H4 (cell line): ENCODE measurements at places on chromosomes 6 and 20. TPM values are rescaled to one million over a fixed set of nuclear protein-coding genes. Genes with fewer than 3 reads are reported as not detected.

DNA sequence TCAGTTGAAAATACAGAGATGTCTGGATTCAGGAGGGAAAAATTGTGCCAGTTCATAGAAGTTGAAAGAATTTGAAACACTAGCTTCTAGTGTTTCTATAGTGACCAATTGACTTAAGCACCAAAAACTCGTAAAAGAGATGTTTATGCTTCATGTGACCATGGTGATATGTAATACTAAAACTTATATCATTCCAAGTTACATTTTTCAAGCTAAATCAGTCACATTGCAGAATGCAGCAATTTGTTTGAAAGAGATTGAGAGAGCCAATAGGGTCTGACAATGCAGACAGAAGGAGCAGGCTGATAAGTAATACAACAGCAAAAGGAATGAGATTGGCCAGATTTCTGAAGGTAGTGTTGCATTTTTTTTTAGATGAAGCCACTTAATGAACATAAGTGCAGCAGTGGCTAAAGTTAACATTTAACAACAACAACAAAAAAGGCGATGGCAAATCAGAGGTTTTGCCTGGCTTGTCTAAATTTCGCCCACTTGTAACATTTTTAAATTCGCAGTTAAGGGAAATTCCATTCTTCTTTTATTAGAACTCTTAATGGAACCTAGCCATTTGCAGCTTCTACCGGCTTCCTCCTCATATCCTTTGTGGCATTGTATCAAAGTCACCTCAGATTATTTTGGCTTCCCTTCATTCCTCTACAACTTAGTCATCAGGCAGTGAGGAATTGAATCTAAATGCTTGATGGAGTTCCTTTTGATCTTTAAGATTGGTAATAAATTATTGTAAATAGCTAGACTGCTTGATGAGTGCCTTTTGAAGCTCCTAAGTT, 484.0 kb upstream of the SOX4 start:
- peak; percentile 50 for DNase-seq

GRCh38 chr6:33192105-33192646, at the start of gene COL11A2:
Gene COL11A2 (minus strand): TSS chr6:33192467. CDS start chr6:33192240, 227 bp downstream.
- DNase-seq = no peak

GRCh38 chr6:167090171-167090570, 32.7 kb upstream of the CCR6 start:
- DNase-seq = no peak

DNA sequence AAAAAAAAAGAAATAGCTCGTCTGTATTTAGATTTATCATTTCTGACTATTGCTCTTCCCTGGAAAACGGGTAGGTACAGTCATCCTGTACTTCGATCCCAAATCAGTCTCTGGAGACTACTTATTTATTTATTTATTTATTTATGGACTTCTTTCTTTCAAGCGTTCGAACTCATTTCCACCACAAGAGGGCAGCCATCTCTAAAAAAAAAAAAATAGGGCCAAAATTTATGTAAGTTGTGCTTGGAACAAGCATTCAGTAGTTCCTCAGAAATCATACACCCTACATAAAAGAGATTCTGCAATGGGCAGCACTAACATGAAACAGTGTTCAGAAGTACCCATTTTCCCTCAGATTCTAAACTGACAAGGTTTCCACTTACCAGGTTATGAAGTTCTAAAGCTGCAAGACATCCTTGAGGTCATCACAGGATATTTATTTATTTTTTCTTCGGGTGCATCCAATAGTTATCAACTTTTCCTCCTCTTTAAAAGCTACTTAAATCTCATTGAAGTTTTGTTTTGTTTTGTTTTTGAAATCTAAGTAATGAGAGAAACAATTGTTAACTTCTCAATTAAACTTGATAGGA, 1.9 kb upstream of the BMP2 start:
- DNase-seq = peak; percentile 37

DNA sequence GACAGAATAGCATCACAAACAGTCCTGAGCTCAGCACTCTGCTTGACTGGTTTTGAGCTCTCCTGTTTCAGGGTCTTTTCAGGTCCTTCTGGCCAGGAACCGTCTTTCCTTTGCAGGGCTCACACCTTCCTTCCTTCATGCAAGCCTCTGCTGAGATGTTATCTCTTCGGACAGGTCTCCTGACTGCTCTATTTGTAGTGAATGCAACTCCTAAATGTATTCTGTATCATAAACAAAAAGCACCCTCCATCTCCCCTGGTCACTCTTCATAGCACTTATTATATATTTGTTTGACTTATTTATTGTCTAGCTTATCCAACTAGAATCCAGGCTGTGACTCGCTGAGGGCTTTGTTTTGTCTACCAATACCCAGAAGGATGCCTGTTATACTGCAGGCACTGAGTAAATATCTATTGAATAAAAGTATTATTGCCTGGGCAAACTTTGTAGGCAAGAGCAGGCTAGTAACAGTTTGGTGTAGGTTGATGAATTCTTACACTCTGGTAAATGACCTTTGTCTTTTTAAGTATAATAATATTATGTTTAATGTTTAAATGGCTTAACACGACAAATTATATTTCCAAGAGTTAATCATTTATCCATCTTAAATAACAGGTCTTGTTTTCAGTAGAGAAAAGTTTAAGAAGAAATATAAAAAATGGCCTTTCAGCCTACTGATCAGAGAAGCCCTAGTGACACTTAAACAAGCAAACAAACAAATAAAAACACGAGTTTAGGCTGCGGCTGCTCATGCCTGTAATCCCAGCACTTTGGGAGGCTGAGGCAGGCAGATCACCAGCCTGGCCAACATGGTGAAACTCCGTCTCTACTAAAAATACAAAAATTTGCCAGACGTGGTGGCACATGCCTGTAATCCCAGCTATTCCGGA, 199.7 kb downstream of the BCAS1 start:
- DNase-seq = no peak

DNA sequence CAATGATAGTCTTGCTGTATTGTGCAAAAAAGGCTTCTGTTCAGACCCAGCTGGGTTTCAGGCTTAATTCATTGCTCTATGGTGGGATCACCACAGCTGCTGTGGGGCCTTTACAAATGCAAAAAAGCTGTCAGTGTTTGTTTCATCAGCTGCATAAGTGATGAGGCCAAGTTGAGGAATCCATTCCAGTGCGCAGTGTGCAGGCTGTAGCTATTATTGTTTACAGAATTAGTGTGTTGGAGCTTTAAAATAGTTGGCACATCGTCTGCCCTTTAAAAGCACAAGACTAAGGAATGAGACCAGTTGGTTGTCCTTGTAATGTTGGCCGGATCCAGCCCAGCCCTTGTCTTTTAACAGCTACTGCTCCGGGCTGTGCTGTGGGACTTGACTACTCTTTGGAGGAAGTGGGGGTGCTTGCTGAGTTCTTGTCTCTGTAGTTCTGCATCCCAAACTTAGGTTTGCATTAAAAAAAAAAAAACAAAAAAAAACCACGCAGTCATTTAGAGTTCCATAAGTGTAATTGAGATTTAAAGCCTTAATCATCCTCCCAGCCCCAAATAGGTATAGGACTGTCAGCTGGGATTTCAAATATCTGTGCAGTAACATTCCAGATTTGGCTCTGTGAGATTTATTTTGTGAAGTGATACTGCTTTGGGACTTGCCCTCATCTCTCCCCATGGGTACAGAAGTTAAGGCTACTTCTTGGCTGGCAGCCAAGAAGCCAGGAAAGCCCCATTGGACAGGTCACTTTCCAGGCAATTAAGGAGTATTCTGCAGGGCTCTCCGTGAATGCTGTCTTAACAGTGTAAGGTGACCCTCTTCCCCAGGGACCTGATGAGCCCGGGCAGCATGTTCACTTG, 19.3 kb downstream of the JARID2 start:
- no peak for DNase-seq

- no peak for DNase-seq
Observed at GRCh38 chr20:41116282-41116956, 20.9 kb upstream of the PLCG1 start.

DNA sequence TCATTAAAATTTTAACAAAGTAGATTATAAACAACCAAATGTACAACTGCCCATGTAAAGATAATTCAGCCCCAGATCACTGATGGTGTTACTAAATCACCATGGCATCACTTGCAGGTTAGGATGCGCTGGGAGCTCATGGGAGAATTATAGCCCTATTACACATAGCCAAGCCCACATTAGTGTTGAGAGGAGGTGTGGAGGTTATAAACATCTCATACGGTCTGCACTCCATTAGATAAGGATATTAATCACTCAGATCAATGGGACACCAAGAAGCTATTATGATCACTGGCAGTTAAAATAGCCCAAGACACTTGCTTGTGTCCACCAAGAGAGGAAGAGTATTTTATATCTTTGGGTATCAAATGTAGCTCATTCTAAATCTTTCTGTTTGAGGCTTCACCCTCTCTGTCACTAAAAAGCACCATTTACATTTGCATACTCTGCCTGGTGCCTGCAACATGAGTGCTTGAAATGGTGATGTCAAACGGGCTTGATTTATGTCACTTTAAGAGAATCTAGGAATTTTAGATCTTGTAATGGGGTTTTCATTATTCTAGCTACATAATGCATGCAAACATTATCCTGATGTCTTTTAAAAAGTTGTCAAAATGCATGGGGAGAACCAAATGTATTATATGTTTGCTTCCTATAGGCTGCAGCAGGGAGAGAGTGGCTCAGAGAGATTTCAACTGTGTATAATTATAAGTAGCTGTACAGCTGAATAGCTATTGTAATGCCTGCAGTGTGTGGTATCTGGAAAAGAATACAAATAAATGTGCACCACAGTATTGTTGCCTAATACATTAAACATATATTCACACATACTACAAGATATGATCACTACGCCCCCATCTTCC, 654.1 kb upstream of the MARCKS start:
- no peak for DNase-seq

DNA sequence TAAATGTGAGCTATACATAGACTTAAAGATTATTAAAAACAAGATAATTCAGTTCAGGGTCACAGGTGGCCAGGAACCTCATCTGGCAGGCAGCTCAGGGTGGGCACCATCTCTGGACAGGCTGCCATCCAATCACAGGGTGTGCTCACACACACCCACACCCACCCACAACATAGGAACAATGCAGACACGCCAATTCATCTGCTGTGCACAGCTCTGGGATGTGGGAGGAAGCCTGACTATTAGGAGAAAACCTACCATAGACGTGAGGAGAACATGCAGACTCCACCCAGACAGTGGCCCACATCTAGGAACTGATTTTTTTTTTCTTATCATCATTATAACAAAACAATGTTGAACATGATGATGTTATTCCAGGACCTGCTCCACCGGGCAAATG, 286.7 kb downstream of the PRL start:
- no peak for DNase-seq

DNA sequence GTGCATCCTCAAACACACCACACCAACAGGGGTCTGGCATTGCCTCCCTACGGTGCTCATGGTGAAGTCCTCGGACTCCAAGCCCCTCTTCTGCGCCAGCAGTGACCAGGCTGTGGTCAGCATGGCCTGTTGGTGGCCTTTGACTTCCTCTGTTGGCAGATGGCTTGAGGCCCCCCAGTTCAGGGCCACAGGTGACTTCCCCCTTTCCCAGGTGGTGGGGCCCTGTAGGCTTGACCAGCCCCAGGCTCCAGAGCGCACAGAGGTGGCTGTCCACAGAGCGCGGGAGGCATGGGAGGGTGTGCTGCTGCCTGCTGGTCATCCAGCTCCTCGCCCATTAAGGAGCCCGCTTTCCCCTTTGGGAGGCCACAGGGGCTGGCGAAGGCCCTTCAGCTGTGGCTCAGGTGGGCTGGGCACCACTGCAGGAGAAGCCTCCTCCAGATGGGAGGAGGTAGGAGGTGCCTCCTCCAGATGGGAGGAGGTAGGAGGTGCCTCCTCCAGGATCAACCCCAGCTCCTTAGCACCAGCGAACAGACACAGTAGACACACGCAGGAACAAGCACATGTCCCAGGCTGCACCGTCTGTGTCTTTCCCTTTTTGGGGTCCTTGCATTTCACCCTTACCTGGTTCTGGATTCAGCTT, 52.1 kb upstream of the BHLHE23 start:
- no peak for DNase-seq

DNA sequence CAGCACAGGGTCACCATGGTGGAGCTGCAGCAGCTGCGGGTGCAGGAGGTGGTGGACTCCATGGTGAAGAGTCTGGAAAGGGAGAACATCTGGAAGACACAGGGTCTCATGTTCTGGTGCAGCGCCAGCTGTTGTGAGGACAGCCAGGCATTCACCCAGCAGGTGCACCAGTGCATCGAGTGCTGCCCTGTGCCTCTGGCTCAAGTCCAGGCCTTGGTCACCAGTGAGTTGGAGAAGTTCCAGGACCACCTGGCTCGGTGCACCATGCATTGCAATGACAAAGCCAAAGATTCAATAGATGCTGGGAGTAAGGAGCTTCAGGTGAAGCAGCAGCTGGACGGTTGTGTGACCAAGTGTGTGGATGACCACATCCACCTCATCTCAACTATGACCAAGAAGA, 22.9 kb upstream of the RIPK1 start:
- DNase-seq = no peak

DNA sequence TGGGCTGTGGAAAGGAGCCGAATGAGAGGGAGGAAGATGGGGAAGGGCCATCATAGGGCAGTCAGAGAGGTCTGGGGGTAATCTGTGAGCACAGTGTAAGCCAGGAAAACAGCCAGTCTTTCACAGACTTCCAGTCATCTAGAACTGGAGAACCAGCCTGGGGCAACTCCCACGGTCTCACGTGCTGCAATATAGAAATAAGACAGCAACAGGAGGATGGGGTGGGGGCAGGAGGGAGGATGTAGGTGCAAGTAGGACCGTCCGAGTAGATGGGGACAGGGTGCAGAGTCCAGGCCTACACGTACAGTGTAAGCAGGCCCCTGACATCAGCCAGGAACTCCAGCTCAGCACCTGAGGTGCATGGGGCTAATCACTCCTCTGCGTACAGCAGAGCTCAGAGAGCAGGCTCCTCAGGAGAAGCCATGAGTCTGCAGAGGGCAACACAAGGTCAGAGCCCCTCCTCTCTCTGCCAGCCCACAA, 58.2 kb upstream of the TNFAIP3 start:
- DNase-seq = no peak

- DNase-seq = peak; percentile 14
Observed at GRCh38 chr6:70124882-70125545, 177.9 kb downstream of the COL9A1 start.

DNA sequence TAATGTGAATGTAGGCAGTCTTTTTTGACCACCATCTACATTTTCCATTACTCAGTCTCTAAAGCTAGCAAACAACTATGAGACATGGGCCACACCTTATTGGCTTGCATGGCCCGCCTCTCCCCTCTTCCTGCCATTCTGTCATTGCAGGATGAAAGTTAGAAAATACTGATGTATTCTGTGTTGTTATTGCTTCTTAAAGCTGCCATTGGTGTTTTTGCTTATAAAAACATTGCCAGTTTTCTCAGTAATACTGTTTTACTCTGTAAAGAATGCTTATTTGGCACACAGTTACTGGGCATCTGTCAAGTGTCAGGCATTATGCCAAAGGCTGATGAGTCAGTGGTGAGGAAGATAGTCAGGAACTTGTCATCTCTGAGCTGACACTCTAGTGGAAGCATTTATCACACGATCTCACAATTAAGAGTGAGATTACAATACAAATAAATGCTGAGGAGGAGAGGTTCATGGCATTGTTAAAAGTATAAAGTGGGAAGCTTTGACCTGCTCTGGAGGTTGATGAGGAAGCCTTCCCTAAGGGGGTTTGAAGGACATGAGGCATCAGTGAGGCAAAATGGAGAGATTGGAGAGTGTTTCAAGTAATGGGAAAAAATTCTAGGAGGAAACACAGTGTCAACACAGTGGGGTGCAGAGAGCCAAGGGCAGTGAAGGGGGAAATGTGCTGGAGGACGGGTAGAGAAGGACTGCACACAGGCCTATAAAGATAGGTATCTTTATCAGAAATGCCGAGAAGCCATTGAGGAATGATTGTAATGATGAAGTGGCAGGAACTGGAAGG, 14.7 kb downstream of the KLHL32 start:
- DNase-seq = peak; percentile 8

The FGD2 gene
- total RNA-seq = not detected in 2 replicates

The HEY2 gene
- total RNA-seq = 0.93 TPM in 1 of 2 replicates, not detected in the other

The HRH3 gene
- total RNA-seq = not detected in 2 replicates

The SEMG1 gene
- total RNA-seq = not detected in 2 replicates
